ENCODE measurements at places on chromosomes 3 and 15.

- no peak for DNase-seq
These were observed 6.4 kb upstream of the DNAAF4 start for GRCh38 chr15:55514414-55514850.

DNA sequence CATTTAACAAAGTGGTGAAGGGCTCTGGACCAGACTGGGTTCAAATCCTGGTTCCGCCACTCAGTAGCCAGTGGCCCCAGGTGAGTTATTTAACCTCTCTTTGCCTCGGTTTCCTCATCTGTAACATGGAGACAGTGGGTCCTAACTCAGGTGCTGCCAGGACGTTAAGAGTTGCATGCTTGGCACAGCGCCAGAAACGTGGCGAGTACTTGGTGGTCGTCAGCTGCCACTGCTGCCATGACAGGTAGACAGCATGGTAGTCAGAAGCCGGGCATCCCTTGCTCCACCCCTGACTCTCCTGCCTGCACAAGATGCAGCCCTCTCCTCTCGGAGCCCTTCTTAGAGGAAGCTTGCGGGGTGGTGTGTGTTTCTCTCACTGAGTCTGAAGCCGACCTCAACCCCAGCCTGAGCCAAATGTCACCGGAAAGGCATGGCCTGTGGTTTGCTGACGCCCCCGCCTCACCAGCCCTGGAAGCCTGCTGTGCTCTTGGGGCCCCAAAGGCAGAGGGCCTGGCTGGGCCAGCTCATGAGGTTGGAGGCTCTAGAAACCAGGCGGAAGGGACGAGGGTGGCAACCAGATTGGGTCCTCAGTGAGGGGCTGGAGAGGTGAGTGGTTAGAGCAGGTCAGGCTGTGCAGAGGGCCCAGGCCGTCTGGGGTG, 160.8 kb upstream of the TLE3 start:
- DNase-seq, result no peak

DNA sequence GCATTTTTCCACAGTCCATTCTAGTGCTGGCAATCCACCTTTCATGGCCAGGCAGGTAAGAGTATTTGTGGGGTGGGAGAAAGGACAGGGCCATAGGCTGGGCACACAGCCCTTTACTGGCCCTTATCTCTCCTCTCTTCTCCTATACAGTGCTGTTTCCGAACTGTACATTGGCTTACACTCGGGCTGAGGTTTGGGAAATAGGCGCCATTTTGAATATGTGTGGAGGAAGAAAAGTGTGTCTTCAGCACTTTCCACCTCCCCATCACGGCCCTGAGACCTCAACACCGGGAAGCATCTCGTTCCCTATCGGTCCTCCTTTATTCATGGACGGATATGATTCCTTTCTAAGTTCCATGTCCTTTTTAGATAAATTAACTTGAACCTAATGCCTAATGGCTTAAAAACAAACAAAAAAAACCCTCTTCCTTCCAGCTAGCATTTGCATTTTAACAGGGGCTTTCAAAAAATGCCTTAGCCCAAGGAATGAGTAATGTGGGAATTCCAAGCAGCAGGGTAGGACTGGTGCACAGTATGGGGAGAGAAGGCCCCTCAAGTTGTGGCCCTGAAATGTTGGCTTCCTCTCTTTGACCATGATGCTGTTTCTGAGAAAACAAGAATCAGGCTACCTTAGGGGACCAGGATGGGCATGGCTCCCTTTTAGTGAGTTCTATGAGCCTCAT, 24.5 kb downstream of the CD86 start:
- DNase-seq, result no peak

- no peak for DNase-seq
These were observed 670 bp downstream of the PRKCI start for GRCh38 chr3:170222647-170223541.

GRCh38 chr3:138331143-138331894, 1.7 kb upstream of the NME9 start:
- DNase-seq, result no peak

DNA sequence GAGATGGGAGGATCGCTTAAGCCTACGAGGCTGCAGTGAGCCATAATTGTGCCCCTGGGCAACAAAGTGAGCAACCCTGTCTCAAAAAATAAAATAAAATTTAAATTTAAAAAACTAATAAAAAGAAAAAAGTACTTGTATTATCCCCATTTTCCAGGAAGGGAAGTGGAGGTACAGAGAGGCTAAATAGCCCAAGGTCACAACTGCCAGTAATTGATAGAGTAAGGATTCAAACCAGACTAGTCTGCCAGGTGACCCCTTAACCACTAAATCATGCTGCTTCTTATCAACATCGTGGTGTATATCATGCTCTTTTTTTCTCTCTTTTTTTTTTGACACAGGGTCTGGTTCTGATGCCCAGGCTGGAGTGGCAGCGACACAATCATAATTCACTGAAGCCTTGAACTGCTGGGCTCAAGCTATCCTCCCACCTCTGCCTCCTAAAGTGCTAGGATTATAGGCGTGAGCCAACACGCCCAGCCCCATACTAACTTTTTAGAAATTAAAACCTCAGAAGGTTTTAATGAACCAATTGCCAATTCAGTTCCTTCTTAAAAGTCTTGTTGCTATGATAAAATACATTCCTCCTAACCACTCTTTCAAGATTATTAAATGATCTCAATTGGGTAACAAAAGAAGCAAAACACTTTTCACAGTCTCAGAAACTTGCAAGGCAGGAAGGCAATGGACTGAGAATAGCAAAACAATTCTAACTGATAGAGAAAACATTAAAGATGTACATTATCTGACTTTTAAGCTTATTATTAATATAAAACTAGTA, 30.5 kb downstream of the HERC1 start:
- no peak for DNase-seq

DNA sequence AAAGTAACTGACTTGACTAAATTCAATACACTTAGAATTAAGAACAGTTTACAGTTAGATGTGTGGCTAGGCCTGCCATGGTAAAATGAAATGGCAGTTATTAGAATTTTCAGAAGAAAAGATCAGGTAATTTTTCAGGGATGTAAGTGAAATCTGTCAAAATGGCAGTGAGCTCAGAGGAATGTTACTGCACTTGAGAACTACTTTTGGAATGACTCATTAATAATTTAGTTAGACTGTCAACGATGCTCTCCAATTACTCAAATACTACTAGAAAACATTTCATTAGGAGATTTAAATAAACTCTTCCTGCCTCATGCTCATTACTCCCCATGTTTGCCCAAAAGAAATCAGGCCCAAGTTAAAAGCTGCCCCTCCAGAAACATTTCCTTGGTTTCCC, 84.4 kb downstream of the RFTN1 start:
- no peak for DNase-seq

GRCh38 chr15:95865330-95865739, 465.2 kb upstream of the NR2F2 start:
- DNase-seq, result no peak

DNA sequence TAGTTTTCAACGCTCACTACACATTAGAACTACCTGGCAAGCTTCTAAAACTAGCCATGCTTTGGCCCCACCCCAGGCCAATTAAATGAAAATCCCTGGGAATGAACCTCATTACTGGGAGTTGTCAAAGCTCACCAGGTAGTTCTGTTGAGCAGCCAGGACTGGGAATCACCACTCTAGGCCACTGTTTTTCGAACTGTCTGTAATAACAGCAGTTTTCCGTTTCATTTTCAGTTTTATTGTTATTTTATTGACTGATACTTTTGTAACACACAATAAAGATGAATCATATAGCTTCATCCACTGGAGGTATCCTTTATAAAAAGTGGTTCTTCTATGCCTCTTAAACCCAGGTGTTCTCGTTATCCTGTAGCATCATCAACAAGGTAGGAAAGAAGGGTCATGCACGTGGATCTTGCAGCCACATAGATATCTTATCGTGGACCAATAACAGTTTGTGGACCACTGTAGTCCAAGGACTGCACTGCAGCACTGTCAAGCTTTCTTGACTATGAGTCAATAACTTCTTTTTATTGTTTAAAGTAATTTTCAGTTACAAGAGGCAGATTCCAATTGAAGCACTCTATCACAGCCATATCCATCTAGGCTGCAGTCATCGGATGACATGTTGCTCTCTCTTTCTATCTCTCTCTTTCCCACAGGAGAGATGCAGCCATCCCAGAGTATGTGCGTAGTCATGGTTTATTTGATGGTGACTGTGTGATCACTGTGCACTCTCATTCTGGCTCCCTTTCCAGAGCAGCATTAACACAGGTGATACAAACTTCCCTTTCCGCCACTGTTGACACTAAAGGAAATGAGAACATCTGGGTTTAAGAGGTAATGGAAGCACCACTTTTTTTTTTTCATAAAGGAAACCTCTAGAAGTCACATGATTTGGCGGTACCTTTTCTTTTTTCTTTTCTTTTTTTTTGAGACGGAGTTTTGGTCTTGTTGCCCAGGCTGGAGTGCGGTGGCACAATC, 39.0 kb upstream of the BLM start:
- no peak for DNase-seq

- no peak for DNase-seq
These were observed 19.1 kb upstream of the SEC61A1 start for GRCh38 chr3:128033102-128033501.

DNA sequence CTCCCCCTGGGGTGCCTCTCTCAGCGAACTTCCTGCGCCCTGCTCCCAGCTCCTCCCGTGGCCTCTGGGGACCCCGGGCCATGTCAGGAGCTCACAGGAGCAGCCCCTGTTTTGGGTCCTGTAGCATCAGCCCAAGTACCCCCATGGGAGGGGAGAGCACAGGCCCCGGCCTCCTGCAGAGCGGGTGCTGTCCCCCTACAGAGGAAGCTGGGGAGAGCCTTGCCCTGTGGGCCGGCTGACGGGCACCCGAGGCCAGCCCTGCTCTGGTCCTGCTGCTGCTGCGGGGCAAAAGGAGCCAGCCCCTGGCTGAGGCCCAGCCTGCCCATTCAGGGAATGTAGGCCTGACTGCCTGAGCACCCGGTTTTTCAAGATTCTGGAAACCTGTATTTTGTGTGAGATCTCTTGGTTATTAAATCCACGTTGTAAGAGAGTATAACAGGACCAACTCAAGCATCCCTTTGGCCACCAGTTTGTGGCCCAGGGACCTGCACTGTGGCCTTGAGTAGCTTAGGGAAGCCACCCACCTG, 12.4 kb downstream of the PLXNA1 start:
- DNase-seq, result no peak

Measured in retinal pigment epithelial cell (primary cell).